Kidney (tissue), 22 donors: ENCODE measurements at places on chromosomes 1 and 21. TPM values are rescaled to one million over a fixed set of nuclear protein-coding genes. Genes with fewer than 3 reads are reported as not detected.

DNA sequence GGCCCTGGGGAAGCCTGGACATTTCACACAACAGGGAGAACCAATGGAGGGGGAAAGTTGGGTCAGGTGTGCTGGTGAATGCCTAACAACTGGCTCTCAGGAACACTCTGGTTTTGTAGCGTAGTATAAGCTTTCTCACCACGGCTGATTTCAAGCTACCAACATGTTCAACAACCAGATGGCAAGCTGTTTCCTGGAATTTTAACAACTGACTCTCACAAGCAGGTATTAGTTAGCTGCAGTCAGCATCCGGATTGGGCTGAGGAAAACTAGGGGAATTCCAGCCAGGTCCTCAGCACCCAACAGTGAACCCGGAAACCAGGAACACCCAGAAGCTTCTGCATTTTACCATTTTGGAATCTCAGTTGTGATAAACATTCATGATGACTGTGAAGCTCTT is 162.3 kb upstream of the CAMK1G start:
- no peak for DNase-seq

- DNase-seq = no peak
Measured at GRCh38 chr1:162090378-162090777, 20.9 kb downstream of the NOS1AP start.

GRCh38 chr1:153662269-153662668 is 3.8 kb downstream of the SNAPIN start:
- no peak for DNase-seq

- DNase-seq = no peak
Measured at GRCh38 chr1:61357539-61357938, 275.2 kb downstream of the NFIA start.

Gene VANGL2
- polyA plus RNA-seq = 3.8 TPM

GRCh38 chr1:162475089-162475488 is 22.5 kb upstream of the UHMK1 start:
- no peak for DNase-seq

DNA sequence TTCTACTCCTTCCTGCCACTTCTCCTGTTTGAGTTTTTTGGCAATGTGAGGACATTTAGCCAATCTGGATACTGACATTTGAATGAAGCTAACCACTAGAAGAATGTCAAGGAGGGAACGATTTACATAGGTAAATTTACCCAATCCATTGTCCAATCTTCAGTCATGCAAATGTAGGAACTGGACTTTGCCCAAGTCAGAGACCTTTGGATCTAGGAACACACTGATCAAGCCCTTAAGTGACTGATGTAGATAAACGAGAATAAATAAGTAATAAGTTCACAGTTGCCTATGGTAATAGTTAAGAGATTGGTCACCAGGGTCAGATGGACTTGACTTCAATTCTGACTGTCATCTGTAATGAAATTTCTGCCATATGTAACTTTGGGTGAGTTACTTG is 177.6 kb downstream of the FGGY start:
- DNase-seq = no peak

Gene SMIM34
- 1.7 TPM for polyA plus RNA-seq

DNA sequence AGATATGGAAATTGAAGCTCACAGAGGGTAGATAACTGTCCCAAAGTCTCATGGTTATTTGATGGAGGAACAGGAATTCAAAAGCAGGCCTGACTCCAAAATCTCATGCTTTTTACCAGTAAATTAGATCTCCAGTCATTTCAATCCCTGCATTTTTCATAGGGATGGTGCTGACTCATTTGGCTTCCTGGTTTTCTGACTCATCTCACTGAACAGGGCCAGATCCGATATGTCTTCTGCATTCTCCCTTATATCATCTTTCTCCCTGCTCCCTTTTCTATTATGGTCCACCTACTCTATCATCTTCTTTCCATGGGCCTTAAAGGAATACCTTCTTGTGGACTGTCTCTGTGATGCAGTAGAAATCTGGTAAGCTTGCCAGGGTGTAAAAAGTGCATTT is 187.2 kb downstream of the FGGY start:
- DNase-seq = no peak

GRCh38 chr21:39082656-39083376 is 100.4 kb downstream of the PSMG1 start:
- no peak for DNase-seq

Gene RRP15
- 5.9 TPM for polyA plus RNA-seq

DNA sequence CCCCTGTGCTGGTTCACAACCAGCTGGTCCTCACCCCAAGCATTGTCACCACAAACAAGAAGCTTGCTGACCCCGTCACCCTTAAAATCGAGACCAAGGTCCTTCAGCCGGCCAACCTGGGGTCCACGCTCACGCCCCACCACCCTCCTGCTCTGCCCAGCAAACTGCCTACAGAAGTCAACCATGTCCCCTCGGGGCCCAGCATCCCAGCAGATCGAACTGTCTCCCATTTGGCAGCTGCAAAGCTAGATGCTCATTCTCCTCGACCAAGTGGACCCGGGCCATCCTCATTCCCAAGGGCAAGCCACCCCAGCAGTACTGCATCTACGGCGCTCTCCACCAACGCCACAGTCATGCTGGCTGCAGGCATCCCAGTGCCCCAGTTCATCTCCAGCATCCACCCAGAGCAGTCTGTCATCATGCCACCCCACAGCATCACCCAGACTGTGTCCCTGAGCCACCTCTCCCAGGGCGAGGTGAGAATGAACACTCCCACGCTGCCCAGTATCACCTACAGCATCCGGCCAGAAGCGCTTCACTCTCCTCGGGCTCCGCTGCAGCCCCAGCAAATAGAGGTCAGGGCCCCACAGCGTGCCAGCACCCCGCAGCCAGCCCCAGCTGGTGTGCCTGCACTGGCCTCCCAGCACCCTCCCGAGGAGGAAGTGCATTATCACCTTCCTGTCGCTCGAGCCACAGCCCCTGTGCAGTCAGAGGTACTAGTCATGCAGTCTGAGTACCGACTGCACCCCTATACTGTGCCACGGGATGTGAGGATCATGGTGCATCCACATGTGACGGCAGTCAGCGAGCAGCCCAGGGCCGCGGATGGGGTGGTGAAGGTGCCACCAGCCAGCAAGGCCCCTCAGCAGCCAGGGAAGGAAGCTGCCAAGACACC is 40.6 kb downstream of the ZBTB17 start:
- DNase-seq = no peak

Gene AGMAT
- polyA plus RNA-seq = 119 TPM

DNA sequence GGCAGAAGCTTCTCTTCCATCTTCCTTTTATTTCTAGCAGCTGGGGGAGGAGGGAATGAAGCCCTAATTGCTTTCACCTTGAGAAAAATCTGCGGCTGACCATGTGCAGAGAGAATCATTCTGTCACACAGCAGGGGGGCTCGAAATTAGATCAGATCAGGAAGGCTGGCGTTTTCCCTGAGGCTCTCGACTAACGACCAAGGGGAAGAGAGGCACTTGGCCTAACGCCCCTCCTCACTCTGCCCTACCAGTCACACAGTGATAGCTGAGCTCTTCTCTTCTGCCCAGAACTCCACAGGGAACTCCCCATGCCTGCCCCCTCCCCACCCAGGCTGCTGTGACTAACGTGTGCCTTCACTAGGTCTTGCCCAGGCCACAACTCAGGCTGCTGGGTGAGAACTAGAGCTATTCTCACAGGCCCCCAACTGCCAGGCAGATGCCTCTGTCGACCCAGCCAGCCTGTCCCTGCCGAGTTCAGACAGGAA is 26.5 kb upstream of the KHDRBS1 start:
- no peak for DNase-seq

Gene ASAP3
- polyA plus RNA-seq = 29.9 TPM

- peak; percentile 37 for DNase-seq
Measured at GRCh38 chr1:79982211-79982610, 975.7 kb upstream of the ADGRL4 start.

- no peak for DNase-seq
Measured at GRCh38 chr21:15423676-15424445, 305.9 kb upstream of the USP25 start.

Gene CYP4X1
- 5.6 TPM for polyA plus RNA-seq

DNA sequence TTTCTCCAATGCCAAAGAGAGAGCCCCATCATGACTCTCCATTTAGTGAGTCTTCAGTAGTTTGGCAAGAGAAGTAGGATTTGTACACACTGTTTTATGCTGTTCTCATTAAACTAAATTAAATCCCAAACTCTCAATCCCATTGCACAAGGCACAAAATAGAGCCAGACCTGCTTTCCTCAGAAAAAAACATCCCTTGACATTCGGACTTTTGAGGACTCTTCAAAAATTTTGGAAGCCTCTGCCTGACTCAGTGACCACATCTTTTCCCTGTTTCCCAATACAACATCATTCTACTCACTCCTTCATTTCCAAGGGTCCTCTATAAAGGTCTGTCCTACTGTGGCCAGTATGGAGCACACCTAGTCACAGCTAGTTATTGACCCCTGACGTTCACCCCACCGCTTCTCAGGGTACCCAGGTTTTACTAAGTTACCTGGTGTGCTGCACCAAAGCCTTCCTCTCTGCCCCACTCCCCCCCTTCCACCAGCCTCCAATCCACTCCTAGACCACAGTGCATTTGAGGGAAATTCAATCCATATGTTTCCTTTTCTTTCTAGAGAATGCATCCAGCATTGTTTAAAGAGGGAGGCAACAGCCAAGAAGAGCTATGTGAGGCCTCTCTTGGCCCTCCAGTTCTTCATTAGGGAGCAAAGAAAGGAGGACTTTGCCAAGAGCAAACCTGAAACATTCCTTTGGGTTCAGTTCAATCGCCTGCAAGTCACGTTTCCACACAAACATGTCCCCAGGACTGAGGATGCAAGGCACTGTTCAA is 428.7 kb downstream of the PLPP3 start:
- DNase-seq = no peak

DNA sequence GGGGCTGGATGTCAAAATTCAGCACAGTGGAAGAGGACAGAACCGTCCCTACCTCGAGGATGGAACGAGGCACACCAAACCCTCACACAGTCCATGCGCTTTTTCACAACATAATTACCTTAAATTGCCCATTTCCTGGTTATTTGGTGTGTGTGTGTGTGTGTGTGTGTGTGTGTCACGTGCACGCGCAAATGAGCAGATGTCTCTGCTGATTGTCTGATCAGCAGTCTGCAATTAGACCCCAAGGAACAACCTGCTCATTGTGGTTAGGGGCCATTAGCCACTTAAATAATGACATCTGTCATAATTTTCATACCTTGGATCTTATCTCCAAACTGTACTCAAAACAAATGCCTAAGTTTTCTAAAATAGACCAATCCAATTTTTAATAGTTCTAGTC is 23.2 kb downstream of the AVPR1B start:
- no peak for DNase-seq

Gene SUCO
- 9.8 TPM for polyA plus RNA-seq

DNA sequence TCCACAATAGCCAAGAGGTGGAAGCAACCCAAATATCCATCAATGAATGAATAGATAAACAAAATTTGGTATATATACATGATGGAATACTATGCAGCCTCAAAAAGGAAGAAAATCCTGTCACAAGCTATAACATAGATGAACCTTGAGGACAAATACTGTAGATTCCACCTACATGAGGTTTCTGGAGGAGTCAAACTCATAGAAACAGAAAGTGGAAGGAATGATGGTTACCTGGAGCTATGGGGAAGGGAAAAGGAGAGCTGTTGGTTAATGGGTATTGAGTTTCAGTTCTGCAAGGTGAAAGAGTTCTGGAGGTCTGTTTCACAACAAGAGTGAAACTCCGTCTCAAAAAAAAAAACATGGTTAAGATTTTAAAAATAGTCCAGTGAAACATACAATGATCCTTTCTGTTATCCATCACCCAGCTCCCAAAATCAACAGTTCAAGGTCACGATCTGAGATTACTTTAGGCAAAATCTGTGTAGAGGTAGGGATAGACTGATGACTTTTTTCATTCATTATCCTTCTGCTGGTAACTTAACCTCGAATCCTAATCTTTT is 80.8 kb upstream of the HNRNPU start:
- DNase-seq = no peak

Gene B3GALT2
- 2.2 TPM for polyA plus RNA-seq

DNA sequence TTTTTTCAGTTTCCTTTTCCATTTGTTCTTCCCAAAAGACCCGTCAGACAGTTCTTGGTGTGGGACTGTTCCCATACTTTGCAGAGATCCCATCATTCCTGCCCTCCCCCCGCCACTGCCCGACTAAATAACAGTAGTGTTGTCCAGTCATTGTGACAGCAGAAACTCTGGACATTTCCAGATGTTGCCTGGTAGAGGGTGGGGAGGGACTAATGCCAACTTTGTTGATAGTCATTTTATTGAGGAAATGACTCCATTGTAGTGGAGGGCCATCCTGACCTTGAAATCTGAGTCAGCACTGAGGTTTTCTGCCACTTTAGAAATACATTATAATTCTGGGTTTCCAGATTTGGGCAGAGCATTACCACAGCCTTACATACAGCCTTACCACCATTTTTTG is 85.4 kb downstream of the CEP350 start:
- DNase-seq = no peak

GRCh38 chr1:158334526-158335212 is 3.3 kb upstream of the CD1B start:
- no peak for DNase-seq

DNA sequence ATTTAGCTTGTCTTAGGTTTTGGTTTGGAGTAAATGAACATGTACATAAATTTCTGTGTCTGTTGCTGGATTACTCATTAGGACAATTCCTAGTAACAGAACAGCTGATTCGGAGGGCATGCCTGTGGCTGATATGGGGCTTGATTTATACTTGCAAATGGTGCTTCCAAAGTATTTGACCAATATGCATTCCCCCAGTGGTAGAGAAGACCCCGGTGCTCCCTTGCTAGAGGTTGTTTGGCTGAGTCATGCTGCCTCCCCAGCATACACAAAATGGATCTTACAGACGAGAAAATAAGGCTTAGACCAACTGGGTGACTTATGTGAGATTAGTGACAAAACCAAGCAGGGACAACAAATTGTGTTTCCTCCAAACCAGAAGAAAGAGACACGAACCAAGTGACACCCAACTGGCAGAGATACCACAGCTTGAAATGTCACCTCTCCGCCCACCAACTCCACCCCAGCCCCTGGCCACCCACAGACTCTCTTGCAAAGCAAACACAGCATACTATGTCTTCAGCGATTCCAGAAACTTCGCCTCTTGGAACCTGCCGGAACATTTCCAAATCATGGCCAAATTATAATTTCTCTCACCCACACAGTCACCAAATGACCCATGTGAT is 75.9 kb upstream of the ETS2 start:
- no peak for DNase-seq

Gene RAB3B
- 0.60 TPM for polyA plus RNA-seq

- DNase-seq = no peak
Measured at GRCh38 chr1:7022058-7022457, 236.8 kb downstream of the CAMTA1 start.

DNA sequence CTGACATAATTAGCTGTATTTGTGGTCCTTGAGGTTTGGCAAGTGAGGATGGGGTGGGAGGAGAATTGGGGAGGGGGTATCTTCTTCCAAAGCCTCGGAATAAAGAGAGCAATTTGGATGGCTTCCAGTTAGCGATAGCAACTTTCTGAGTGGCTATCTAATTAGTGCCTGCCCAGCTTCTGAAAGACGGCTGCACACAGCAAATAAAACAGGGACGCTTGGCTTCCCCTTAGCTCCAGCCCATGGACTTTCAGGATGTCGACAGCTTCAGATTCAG is 31.1 kb downstream of the KLHDC7A start:
- DNase-seq = no peak
